ENCODE measurements at places on chromosomes 3 and 15.

DNA sequence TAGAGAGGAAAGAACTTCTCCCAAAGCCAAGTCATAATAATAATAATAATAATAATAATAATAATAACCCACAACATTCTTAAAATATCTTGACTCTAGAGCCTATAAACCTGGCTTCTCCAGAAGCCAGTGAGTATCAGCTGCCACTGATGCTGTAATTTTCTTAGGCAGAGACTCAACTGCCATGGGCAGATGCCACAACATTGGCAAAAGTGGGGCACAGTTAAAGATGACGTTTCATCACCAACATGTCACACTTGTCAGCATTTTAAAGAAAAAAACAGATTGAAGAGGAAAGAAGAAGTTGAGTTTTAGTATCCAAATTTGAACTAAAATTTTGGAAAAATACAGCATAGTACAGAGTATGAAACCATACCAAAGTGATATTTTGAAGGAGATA, 265.0 kb downstream of the ZMAT3 start:
- no peak for DNase-seq

DNA sequence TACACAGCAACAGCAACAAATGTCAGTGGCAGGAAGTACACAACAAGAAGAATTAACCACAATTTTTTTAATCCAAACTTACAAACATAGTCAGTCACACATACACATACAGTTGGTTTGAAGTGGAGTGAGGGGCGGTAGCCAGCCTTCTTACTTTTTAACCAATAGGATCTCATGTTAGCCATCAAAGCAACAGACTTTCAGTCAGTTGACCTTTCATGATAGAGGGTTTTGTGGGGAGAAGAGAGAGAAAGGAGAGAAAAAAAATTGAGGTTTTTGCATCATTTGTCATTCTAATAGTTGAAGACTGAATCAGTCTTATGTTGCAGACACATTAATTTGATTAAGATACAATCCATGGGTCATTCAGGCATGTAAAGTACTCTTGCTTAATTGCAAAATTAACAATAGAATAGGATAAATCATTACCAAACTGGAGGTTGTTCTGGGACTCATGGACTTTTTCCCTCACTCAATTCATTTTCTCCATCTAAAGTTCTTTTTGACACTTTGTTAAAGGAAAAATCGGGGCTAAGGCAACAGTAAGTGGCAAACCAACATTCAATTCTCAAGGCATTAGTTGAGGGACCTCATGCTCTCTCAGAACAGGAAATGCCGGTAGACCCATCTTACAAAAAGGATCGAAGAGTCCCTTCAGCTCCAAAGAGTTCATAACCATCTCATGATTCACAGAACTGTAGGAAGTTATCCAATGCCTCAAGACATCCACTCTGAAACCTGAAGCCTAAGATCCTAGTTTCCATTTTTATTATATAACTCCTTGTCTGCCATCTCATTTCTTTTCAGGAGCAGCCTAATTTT, 159.5 kb upstream of the LPP start:
- DNase-seq = no peak

- DNase-seq = no peak
These were observed 345.1 kb downstream of the FEZF2 start for GRCh38 chr3:62028236-62028635.

GRCh38 chr3:37520907-37521341, 340.8 kb upstream of the CTDSPL start:
- no peak for DNase-seq

- DNase-seq = no peak
These were observed 6.9 kb downstream of the SUCNR1 start for GRCh38 chr3:151880416-151880690.

DNA sequence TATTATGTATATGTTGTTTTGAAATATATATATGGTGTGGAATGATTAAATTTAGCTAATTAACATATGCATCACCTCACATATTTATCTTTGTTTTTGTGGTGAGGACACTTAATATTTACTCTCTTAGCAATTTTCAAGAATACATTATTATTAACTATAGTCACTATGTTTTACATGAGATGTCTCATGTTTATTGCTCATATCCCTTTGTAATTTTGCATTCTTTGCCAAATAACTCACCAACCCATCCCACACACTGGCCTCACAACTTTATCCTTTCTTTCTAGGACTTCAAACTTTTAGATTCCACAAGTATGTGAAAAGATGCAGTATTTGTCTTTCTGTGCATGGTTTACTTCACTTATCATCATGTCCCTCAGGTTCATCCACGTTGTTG, 950.2 kb upstream of the CADM2 start:
- DNase-seq = no peak

DNA sequence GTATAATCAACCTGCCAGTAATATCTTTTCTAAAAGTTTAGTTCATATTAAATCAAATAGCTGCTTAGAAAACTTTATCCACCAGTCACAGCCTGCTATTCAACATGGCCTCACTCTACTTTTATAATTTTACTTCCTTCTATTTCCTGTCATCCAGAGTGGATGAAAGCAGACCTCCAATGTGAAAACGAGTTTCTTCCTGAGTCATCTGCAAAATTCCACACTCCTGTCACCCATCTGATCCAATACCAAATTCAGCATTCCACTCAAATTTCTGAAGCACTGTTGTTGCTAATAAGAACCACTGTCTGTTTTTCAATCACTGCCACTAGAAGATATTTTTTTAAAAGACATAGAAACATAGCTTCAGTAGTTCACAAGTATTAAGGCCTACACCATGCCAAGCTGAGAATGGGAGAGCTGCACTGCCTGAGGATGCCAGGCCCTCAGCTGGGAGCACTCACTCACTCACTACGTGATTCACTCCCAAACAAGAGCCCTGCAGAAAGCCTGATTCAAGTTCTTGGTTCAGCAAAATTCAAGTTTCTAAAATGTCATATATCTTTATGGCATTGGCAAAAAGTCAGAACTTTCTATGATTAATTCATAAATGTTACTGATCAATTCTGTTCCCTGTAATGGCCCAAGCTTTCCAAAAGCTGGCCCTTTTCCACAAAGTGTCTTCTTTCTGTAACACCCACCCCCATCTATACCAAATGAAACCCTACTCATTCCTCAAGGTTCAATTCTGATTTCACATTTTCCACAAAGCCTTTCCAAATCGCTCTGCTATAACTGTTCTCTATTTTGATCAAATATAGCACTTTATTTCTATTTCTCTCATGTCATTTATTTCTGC, 82.9 kb downstream of the FSIP1 start:
- DNase-seq = no peak

- DNase-seq = no peak
These were observed 87.6 kb downstream of the SUCNR1 start for GRCh38 chr3:151960961-151961580.

- no peak for DNase-seq
These were observed 37.3 kb downstream of the RARB start for GRCh38 chr3:25465266-25465860.

- DNase-seq = no peak
These were observed 61.4 kb downstream of the TASOR start for GRCh38 chr3:56621681-56622080.

DNA sequence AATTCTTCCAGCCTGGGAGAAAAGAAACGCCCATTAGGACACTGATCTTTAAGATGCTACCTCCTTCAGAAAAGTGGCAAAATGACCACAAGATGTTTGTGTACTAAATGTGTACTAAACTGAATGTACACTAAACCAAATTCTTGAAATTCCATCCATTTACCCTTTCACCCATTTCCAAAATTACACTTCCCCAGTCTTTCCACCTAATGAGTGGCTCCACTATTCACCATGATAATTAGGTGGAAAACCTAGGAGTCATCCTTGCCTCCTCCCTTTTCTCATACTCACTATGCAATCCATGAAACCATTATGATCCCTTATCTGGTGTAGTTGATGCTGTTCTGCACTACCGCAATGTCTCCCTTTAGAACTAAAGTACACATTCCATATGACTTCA, 452.1 kb upstream of the THBS1 start:
- no peak for DNase-seq

- DNase-seq = no peak
These were observed 758 bp downstream of the SELENOK start for GRCh38 chr3:53890726-53891475.

DNA sequence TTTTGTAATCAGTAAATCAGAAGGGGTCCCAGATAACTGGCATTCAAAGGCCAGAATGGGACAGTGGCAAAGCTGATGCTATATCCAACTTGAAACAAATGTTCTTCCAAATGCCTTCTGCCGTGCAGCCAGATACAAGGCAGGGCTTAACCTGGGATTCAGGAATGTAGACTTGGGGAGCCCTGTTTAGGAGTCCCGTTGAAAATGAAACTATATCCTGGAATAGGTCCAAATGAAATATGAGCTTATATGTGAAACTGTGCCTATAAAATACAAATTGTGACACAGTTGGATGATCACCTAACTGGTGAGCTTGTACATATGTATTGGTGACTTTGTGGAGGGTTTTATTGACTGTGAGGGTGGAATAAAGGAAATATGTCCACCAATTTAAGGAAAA, 28.7 kb downstream of the FRMD4B start:
- no peak for DNase-seq

- no peak for DNase-seq
These were observed 540 bp downstream of the CCDC80 start for GRCh38 chr3:112640276-112640929.

GRCh38 chr3:126550488-126551051, 8.2 kb downstream of the C3orf22 start:
- no peak for DNase-seq

- DNase-seq = no peak
These were observed 23.9 kb upstream of the NEK10 start for GRCh38 chr3:27392950-27393679.

- no peak for DNase-seq
These were observed 400.3 kb downstream of the LRTM1 start for GRCh38 chr3:54527521-54527920.

GRCh38 chr3:75254685-75255084, 409.4 kb upstream of the FRG2C start:
- no peak for DNase-seq

DNA sequence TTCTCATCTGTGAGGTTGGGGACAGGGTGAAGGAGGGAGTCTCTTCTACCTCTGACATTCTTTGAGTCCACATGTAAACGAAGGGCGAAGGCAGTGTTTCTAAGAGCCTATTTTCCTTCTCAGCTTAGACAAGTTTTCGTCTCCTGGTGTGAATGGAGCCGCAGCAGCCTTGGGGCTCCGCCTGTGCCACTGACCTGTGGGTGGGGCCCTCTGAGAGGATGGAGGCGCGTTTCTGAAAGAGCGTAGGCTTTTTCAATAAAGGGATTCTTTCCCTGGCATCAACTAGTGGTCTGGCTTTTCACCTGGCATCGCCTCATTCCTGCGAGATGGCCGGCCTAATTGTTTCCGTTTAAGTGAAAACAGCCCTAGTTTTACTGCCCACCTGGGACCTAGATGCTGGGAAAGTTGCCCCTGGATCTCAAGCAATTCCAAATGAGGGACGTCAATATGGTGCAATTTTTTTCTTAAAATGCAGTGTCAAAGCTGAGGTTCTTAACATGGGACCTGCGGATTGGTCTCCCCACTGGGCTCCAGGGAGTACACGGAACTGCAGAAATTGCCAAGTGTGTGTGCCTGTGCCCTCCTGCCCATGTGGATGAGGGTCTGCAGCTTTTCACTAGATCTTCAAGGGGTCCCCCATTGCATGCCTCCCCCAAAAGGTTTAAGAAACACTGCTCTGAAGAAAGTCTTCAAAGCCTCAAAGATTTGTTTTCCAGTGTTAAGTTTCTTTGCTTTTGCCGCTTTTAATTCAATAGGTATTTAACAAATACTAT, 958 bp downstream of the GLDN start:
- DNase-seq = no peak

GRCh38 chr3:167110901-167111300, 269.2 kb downstream of the ZBBX start:
- no peak for DNase-seq

DNA sequence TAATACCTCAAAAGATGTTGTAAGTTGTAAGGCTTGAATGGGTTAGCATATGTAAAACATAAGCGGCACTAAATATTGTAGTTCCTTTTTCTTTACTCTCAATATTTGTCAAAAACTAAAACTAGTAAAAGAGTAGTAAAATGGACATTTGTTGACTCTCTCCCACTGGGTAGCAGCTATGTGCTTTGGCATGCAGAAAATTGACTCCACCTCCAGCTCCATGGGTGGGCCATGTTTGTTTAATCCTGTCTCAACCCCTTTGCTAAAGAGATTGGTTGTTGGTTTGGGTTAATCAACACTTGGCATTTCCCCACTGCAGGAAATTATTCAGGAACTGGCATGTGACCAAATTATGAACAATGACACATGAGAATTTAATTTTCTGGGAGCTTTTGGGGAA, 114.8 kb downstream of the EOMES start:
- no peak for DNase-seq

DNA sequence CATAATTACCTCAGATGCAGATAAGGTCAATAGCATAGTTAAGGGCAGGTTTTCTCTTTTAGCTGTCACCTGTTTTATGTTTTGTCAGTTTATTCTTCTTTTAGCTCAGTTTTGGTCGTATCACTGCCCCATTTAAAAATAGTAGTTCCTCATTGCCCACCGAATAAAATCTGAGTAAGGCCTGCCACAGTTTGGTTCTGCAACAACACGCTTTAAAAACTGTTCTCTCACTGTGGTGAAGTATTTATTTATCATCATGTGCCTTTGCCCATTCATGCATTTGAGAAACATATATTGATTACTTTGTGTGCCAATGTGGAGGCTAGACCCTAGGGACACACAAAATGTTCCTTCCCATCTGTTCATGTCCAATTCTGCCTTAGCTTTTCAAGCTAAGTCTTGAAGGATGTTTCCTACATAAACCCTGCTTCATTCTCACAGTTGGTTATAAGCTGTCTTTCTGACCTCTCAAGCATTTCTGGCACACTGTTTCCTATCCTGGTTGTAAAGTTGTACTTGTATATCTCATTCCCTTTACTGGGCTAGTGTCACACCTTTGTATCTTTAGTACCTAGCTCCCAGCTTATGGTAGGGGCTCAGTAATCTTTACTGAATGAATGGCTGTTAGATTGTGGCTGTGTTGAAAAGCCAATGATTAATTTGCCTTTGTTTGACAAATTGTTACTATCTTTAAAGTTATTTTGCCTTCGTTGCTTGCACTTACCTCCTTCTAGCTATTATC, 23.9 kb downstream of the AKAP13 start:
- DNase-seq = no peak

DNA sequence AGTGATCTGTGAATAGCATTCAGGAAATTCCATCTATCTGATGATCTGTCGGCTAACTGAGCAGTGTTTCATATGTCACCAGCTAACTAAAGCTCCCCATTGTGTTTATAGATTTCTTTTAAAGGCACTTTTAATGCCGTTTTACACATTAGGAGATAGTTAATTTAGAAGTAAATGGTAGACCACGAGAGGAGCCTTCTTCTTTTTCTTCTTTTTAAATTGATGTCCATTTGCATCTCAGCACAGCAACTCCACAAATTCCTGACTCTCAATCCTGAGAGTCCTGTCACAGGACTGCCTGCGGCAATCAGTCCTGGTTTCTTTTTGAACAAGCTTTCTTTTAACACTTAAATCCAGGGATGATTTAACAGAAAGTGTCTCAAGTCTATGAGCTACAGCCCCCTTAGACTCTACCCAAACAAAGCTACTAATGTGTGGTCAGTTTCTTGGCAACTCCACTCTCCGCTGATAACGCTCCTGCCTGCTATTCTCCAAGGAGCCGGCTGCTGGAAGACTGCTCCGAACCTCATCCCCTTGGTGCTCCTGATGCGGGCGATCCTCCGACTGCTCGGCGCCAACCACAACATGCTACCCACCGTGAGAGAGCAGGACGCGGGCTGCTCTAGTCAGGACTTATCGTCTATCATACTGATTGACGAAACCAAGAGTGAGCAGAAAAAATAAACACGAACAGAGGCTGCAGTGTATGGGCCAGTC, 421.4 kb downstream of the MECOM start:
- no peak for DNase-seq

Measured in stimulated activated CD8-positive, alpha-beta memory T cell treated with anti-CD3 and anti-CD28 coated beads, Interleukin-7, amount 100 ng/mL, for 1 hour (primary cell).